ENCODE measurements at places on chromosomes 5 and 9. TPM values are rescaled to one million over a fixed set of nuclear protein-coding genes. Genes with fewer than 3 reads are reported as not detected.

MRRF gene
- total RNA-seq = 36.3 TPM

MSANTD3 gene
- total RNA-seq = 63.5 TPM

CDH6 gene
- 0.58 TPM for total RNA-seq

SPRY4 gene
- 7.9 TPM for total RNA-seq

IL4 gene
- total RNA-seq = not detected

SLC24A2 gene
- total RNA-seq = not detected

ECSCR gene
- 6.3 TPM for total RNA-seq

LOX gene
- not detected for total RNA-seq

FAM174A gene
- 13.5 TPM for total RNA-seq

IL3 gene
- total RNA-seq = not detected

IL5 gene
- total RNA-seq = not detected

DNA sequence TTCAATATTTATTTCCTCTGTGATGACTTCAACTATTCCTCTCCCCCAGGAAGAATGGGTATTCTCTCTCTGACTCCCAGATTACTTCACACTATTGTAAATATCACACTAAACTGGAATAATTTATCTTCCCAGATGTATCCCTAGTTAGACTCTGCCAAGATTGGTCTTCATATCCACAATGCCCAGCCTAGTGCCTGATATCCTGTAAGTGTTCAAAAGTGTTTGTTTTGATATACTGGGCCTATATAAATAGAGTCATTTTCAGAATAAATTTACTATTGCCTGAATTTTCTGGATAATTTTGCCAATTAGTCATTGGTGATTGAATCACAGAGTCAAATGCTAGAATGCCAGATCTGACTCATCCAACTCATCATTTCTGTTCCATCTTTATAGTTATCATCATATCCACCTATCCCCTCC is 143.7 kb upstream of the TNC start:
- DNase-seq = no peak

DNA sequence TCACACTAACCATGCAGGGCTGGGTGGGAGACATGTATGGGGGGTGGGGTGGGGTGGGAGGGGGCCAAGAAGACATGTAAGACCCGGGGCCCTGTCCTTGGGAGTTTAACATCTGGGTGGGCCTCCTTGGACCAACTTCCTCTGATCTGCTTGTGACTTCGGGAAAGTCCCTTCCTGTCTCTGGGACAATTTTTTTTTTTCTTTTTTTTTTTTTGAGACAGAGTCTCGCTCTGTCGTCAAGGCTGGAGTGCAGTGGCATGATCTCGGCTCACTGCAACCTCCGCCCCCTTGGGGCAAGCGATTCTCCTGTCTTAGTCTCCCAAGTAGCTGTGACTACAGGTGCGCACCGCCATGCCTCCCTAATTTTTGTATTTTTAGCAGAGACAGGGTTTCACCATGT is 23.8 kb upstream of the IER5L start:
- DNase-seq = no peak

GRCh38 chr9:114834386-114834785 is 28.5 kb upstream of the TNFSF15 start:
- DNase-seq = no peak

DNA sequence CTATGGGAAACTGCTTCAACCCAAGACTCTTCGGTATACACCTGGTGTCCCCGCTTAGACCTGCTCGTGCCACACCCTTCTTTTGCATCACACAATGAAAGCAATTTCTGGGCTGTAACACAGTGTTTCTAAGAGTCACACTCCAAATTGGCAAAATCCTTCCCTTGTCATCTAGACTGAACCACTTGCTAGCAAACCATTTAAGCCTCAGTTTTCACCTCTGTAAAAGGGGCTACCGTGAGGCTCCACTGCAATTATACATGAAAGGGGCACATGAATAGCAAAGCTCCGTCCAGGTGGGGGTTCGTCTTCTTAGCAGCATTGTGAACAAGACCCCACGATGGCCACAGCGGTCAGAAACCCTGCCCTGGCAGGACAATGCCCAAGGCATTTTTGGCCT is 166.8 kb downstream of the PAX5 start:
- no peak for DNase-seq

DNA sequence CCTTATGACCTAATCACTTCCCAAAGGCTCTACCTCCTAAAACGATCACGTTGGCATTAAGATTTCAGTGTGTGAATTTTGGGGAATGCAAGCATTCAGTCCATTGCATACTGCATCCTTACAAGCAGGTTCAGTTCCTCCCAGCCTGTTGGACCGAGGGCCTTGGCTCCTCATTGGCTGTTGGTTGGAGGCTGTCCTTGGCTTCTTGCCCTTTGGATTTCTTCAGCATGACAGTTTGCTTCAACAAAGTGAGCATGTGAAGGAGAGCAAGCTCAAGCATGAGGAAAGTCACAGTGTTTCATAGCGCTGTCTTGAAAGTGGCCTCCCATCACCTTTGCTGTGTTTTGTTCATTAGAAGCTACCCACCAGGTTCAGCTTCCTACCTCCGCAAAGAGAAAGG is 109.5 kb downstream of the GADD45G start:
- no peak for DNase-seq

DNA sequence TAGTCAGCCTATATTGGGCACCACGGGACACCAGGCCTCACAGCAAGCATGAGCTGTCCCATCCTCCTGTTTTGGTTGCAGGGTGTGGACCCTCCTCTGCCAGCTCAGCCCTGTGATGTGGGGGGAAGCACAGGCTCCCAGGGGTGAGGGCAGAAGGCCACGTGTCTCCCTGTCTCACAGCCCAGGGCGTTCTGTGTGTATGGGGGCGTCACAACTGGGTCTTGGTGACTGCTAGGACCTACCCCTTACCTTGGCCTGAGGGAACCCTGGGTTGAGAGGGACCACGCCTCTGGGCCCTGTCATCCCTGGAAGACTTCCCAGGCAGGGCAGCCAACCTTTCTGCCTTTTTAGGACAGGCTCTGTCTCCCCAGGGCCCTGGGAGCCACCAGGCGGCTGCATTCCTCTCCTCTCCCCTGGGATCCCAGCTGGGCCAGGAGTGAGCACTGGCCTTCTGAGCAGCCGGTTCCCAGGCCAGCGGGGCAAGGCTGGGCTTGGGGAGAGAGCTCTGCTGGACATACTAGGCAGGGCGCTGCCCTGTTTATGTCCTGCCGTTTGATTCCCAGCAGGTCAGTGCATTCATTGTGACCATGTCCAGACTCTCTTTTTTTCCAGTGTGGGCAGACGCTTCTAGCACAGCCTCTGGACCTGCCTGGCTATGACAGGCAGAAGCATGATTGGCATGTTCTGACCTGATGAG is 97.4 kb downstream of the DAB2IP start:
- DNase-seq = no peak

GRCh38 chr5:19676895-19677294 is 311.1 kb downstream of the CDH18 start:
- DNase-seq = no peak

GRCh38 chr9:121649476-121650216 is 1.8 kb upstream of the DAB2IP start:
- DNase-seq = peak; percentile 68

GRCh38 chr9:125541840-125542243 is 165.2 kb downstream of the MAPKAP1 start:
- no peak for DNase-seq

DNA sequence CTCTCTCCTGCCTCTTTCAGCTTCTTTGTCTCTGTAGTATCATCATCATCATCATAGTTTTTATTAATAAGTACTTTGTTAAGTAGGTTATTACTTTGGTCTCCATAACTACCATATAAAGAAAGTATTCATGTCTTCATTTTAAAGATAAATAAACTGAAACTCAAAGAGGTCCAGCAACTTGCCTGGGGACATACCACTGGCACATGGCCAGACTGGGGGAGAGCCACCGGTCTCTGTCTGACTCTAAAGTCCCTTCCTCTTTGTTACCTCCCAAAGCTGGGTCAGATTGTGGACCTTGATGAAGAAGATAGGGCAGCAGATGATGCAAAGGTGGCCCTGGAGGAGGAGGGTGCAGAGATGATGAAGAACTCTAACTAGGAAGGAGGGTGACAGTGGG is 8.5 kb downstream of the CDX1 start:
- no peak for DNase-seq

DNA sequence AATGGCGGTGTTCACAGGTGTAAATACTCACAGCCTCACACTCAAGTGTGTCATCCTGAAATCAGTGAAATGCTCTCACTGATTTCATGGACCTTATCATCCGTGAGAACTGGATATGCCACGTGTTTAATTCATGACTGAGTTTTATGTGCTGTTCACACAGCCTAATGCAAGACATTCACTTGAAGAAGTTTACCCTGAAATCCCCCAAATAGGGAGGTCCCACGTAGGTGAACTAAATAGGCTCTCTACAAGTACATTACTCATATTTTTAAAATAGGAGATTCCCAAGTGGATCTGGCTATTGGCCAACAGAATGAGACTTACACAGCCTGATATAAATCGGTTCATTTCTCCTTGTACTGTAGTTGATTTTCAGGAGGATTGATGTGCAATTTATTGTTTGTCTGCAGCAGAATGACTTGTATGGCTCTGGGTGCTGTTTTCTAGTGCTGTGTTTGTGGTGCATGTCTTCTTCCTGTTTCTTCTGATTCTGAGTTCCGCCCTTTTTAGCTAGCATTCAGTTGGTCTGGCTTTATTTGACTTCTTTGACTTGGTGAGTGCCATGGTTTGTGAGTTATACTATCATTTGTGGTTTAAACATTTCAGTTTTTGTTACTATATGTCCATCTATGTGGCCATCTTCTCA is 25.1 kb downstream of the TRIO start:
- DNase-seq = no peak

GRCh38 chr5:143361438-143361837 is 42.0 kb downstream of the NR3C1 start:
- no peak for DNase-seq

- DNase-seq = no peak
These were observed 81.1 kb upstream of the NR3C1 start for GRCh38 chr5:143484601-143485000.

- peak; percentile 88 for DNase-seq
These were observed 87.1 kb downstream of the AMBP start for GRCh38 chr9:113990975-113991471.

- DNase-seq = no peak
These were observed 665 bp upstream of the LVRN start for GRCh38 chr5:115961381-115962238.

DNA sequence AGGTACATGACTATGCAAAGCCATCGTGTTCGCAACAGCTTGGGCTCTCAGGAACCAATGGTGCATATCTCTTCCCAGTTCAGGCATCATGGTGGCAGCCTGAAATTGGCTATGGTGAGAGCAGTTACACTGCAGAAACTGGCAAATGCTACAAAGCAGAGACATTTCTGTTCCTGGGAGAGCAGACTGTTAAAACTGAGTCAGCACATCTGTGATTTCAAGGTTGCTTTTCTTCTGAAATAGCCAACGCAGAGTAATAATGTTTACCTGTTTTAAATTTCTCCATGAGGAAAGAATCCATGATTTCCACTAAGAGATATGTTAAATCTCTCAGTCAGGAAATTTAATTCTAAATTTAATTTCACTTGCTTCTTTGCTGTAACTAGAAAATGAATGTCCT is 47.8 kb downstream of the C7 start:
- no peak for DNase-seq

DNA sequence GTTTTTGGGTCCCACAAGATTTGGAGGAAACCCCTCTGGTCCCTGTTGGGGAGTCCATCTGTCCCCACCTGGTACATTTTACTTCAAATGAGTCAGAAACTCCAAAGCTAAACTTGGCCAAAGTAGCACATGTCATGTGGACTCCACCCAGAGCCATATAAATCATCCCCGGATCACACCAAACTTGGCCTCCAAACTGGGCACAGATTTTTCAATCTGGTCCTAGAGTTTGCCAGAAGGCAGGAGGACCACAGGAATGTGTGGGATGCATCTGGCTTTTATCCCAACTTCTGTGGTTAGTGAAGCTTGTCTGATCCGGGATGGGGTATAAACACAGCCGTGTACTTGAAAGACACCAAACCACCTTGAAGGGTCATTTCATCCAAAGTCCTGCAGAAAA is 66.3 kb downstream of the MAT2B start:
- DNase-seq = peak; percentile 64

GRCh38 chr5:85671223-85671970 is 946.3 kb upstream of the COX7C start:
- DNase-seq = peak; percentile 41

DNA sequence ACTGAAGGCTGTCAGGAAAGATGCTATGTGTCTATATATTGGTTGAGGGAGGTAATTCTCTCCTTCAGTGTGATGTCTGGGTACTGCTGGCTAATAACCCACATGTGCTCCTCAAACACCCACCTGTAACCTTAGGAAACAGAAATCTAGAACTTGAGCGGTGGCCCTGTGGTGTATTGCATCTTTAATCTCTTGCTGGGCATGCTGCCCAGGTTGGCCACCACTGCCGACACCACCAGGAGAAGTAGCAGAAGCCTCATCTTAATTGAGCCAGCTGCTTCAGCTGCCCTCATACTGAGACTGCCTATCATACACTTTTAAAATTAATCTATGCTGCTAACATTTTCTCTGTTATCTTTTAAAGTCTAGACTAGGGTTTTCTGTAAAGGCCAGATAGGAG is 103.5 kb upstream of the C5orf63 start:
- no peak for DNase-seq

DNA sequence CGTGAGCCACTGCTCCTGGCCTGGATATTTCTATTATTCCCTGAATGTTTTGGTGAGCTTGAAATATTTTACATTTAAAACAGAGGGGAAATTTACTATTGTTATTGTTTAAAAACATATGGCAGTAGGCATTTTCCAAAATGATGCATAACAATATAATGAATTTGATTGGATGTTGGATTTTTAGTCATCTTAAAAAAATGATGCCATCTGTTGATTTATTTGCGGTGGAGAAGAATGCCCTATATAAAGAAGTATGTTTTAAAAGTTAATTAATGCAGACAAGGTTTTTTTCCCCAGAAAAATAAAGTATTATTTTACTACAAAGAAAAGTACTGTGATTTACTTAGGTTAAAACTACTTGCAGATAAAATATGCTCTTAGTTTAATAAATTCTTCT is 33.4 kb upstream of the ARRDC3 start:
- no peak for DNase-seq

DNA sequence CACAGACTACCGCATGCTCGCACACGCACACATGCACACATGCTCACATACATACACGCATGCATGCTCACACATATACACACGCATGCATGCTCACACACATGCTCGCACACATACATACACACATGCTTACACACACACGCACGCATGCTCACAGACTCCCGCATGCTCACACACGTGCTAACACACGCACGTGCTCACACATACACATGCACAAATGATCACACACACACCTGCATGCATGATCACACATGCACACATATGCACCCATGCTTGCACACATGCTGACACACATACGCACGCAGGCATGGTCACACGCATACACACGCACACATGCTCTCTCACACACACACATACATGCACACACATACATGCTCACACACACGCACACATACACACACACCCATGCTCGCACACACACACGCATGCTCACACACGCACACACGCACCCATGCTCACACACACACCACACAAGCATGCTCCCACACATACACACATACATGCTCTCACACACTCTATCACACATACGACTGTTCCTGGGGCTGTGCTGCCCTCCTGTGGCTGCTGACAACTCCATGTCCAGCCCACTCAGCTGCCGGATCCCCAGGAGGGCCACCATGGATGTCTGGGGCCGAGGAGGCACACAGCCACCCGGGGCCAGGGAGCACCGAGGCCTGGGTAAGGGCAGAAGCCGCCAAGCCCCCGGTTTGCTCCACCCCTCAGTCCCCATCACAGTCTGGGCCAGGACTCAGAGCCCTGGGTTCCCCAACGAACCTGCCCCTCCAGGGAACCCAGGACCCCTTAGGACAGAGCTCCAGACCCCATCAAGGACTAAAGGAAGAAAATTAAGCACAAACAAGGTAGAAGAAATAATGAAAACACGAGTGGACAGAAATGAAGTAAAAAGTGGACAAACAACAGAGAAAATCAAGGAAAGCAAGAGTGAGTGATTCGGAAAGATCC is 31.4 kb upstream of the EGFL7 start:
- DNase-seq = peak; percentile 70

Data from G401 (cell line).